Activated CD4-positive, alpha-beta T cell treated with anti-CD3 and anti-CD28 coated beads, Interleukin-2, amount 50 U/mL, for 16 hours (primary cell): ENCODE measurements at places on chromosomes 1 and 21.
A peak's percentile ranks its signal among the peaks of the same experiment; 100 is the strongest.

- no peak for DNase-seq
Measured at GRCh38 chr1:206506405-206507283, 687 bp upstream of the RASSF5 start.

DNA sequence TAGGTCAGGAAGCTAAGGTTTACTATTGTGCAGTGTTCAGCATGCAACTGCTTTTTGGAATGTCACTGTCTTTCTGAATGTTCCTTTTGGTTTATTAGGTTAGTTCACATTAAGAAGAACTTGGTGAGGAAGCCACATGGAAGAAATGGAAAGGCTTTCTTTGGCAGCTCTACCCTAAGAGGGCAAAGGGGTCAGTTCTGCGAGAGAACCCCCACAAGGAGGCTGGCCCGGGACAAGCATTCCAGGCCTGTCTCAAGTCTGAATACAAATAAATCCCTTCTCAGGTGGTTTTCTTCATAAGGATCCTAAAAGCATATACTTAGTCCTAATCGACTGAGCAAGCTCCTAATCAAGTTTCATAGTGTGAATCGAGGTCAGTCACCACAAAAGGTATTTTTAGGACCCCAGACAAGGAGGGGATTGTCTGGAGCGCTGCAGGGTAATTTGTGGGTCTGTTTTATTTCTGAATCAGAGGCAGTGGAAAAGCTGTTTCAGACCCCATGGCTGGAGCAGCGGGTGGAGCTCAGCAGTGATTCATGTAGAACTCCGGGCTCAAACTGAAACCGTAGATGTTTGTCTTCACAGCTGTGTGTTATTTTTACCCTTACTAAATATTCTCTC is 63.3 kb downstream of the ERG start:
- no peak for DNase-seq

- DNase-seq: no peak
Measured at GRCh38 chr1:1136547-1137230, 20.8 kb upstream of the C1orf159 start.

DNA sequence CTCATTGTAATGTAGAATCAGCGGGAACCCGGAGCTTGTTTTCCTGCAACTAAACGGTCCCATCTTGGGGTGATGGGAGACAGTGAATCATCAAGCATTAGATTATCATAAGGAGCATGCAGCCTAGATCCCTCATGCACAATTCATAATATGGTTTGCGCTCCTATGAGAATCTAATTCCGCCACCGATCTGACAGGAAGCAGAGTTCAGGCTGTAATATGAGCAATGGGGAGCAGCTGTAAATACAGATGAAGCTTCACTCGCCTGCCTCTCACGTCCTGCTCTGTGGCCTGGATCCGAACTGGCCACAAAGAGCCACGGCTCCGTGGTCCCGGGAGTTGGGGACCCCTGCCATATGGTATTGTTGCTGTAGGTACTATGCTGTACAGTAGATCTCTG is 1.6 kb downstream of the IFI44 start:
- DNase-seq: peak; percentile 22

DNA sequence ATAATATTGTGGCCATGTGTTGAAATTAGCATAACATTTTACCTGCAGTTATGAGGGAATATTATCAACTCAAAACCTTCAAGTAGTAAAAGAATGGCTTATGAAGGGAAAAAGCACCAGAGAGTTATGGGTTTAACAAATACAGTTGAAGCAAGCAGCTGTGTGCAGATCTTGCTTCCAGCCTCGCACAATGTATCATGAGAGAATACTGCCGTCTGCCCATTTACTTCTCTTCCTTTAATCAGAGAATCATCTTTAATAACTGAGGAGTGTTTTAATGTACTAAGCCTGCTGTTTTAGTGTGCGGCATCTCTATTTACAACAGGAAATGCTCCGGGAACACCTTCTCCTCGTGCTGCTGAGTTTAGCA is 120.9 kb downstream of the ATG4C start:
- no peak for DNase-seq

DNA sequence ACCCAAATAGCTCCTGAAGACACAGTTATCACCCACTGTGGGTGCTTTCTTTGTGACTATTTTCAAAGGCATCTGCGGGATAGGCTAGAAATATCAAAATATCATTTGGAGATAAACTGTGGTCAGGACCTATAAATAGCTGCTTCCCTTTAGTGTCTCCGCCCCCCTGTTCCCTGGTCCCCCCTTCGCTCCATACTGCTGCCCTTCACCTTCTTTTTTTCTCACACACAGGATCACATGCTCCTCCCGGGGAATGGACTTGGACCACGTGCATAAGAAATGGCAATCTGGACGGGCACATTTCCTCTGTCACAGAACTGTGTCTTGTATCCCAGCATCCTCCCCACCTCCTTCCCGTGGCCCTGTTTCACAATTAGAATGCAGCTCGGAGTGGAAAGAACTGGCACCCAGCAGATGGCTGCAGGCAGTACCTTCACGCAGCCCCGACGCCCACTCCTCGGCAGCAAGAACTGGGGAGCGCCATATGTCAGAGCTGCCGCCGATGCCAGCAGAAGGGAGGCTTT is 68.8 kb upstream of the SSX2IP start:
- DNase-seq: no peak

DNA sequence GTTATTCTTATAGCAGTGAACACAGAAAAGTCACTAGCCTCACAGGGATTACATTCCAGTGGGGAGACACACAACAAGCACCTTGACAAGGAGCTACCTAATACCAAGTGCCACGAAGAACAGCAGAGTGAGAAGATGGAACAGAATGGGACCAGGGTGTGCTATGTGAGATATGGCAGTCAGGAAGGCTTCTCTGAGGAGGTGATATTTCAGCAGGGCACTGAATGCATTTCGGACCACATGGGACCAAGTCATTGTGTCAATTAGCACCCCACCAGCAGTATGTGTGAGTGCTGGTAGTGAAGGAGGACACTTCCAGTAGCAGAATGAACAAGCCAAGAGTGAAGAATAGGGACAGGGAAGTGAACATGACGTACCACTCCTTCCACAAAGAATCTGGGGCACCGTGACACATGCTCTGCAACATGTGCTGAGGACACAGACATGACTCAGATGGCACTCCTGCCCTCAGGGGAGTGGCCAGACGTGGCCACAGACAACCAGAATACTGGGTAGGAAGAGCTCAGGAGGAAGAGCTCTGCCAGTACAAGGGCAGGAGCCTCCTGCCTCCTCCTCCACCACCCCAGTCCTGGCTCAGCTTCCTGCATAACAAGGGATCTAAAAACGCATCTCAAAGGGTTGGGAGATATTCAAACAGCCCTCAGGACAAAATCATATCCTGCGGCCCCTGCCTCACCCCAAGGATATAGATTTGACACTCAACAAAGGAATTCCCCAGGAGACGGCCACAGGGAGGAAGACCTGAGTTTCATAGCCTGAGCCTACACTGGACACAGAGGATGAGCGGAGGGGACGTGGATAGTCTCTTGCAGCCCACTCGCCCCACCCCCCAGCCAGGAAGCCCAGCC is 102.5 kb downstream of the TRABD2B start:
- DNase-seq: no peak

DNA sequence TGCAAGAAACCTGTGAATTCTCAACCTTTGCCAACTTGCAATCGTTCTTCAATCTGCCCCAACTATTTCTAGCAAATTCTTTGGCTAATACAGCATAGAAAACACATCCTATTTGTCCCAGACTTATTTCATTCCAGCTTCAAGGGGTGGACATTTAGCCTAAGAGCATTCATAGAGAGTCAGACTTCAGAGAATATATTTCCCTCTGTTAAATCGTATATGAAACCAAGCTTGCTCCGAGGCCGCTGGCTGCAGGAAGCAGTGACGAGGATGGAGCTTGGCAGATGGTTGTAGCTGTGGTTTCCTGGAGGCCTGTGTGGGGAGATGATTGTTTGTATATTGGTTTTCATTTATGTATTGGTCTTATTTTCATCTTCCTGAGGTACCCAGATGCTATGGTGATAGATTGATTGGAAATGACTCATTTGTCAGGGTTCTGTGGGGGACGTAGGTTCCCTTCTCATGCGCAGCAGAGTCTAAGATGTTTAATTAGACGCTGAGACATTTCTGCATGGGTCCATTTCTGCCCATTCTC is 26.1 kb downstream of the MAN1C1 start:
- peak; percentile 85 for DNase-seq

GRCh38 chr21:42644223-42645208 is 8.9 kb upstream of the PDE9A start:
- no peak for DNase-seq
